T-helper 22 cell (primary cell): ENCODE measurements at places on chromosomes 3 and 15.

GRCh38 chr3:63585927-63586326, 66.5 kb upstream of the SNTN start:
- no peak for DNase-seq

DNA sequence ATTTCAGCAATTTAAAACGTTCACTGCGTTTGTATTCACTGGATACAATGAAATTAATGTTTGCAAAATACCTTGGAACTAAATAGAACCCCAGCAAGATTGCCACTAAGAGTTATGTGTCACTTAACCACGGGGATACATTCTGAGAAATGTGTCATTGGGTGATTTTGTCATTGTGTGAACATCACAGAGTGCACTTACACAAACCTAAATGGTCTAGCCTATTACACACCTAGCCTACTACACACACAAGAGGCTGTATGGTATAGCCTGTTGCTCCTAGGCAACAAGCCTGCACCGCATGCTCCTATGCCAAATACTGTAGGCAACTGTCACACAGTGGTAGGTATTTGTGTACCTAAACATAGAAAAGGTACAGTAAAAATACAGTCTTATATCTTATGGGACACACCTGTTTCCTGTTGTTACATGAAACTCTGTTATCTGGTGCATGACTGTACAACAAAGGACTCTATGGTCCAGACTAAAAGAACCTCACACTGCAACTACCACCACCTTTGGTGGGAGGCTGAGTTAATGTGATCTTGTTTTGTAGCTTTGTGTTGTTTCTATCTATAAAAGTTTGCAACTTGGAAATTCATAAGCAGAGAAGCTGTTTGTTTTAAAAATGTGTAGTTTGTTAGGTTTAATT, 92.2 kb upstream of the NTRK3 start:
- DNase-seq: no peak

DNA sequence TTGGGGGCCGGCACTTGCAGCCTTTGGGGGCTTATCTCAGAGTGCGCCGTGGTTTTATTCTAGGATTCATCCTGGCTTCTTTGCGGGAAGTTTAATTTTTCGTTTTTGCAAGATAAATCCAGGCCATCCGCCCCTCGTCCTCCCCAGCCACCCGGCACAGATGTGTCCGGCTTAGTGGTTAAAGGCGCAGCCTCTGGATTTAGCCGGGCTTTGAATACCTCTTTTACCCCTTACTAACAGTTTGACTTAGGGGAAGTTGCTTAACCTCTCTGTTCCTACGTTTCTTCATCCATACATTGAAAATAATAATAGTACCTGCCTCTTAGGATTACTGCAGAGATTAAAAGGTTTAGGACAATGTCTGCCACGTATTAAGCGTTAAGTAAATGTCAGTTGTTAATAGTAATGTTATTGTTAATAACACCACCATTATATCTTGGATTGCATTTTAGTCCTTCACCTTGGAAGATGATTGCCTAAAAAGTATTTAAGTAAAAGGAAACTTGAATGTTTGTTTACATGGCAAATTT, 714 bp downstream of the ECT2 start:
- no peak for DNase-seq

DNA sequence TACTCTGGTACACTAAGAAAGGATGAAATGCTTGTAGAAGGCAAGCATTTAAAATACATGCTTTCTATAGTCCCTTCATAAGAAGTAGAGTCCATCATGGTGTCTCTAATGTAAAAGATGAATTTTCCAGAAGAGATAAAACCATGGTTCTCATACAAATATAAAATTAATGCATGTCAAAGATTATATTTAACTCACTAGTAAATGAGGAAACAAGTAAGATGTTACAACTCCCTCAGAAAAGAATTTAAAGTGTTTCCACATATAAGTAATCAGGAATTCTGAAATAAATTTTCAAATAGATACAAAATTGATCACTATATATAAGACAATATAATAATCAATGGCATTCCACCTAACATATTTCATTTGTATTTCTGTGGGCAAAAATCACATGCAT, 570.3 kb upstream of the CCDC54 start:
- no peak for DNase-seq

- no peak for DNase-seq
Observed at GRCh38 chr3:106299300-106300098, 430.7 kb upstream of the CBLB start.

DNA sequence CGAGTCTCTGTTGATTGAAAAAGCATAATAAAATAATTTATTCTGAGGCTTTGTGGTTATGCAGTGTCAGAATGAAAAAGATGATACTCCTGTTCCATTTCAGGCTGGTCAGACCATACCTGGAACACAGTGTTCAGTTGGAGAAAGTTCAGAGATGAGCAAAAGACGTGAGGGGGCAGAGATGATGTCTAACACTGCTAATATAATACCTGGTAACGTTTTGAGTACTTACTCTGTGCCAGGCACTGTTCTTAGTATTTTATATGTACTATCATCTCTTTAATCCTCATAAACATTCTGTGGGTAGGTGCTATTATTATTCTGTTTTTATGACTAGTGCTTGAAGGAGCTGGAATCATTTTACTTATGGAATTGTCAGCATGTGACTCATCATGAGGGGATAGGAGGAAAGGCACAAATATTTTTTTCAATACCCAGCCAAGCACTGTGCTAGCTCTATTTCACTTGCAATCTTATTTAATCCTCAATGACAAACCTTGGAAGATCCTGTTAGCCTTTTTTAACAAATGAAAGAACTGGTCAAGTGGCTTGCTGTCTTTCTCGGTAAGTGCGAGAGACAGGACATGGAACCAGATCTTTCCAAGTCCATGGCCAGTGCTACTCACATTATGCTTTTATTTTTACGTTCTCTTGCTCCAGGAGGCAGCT, 31.8 kb downstream of the IQGAP1 start:
- no peak for DNase-seq

DNA sequence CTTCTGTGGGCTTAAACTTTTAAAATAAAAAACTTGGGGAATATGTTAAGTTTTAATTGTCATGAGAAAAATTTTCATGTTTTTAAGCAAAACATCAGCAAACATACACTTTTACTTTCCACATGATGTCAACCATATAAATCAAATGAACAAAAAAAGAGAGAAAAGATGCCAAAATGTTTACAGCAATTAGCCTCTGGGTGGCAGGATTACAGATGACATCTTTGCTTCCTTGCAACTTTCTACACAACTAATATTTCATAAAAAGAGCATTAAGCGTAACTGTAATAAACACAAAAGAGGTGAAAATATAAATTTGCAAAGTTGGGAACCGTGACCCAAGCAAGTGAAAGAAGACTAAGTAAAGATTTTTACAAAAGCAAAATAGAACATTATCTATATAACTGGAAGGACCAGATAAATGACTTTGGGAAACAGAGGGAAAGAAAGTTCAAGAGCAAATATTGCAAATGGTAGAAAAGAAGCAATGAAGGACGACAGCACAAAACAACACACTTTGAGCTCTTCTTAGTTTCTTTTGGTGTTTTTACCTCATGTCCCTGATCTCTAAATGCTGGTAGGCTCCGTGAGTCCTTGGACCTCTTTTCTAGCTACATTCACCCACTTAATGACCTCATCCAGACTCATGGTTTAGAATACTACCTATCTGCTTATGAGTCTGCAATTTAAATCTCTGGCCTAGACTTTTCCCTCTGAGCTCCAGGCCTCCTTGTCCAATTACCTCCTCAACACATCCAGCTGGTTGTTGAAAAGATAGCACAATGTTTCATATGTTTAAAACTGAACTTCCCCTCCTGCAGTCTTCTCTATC, 9.4 kb downstream of the TP53BP1 start:
- no peak for DNase-seq

GRCh38 chr3:154428286-154429206, 1.4 kb downstream of the GPR149 start:
- DNase-seq: no peak

DNA sequence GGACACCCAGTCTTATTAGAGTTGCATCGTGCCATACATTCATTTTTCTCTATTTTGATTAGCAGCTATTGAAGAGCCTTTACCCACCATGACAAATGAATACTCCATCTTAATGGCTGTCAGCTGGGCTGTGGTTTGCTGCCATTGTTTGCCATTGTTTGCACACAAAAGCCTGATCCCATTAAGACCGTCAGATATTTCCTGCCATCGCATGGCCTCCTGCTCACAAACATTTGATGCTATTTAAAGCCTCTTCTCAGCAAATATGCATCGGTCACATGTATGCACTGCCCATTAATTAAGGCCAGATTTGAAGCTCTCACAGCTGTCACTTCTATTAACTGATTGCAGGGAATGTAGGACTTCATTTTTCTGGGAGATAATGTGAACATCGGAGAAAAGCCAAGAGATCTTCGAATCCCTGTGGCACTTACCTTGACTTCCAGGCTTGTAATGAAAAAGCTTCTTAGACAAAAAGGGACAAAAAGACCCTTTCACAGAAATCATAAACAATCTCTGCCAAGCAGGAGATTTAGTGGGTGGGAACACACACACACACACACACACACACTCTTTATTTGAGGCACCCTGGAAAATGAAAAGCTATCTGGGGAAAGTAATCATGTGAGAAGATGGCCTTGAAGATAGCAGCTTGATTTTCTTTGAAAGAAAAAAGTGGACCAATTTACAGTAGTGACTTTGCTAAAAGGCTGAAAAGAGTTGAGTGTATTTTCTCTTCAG, 175.4 kb upstream of the NR2E3 start:
- DNase-seq: no peak

- no peak for DNase-seq
Observed at GRCh38 chr15:53976844-53977392, 1.3 kb upstream of the UNC13C start.

DNA sequence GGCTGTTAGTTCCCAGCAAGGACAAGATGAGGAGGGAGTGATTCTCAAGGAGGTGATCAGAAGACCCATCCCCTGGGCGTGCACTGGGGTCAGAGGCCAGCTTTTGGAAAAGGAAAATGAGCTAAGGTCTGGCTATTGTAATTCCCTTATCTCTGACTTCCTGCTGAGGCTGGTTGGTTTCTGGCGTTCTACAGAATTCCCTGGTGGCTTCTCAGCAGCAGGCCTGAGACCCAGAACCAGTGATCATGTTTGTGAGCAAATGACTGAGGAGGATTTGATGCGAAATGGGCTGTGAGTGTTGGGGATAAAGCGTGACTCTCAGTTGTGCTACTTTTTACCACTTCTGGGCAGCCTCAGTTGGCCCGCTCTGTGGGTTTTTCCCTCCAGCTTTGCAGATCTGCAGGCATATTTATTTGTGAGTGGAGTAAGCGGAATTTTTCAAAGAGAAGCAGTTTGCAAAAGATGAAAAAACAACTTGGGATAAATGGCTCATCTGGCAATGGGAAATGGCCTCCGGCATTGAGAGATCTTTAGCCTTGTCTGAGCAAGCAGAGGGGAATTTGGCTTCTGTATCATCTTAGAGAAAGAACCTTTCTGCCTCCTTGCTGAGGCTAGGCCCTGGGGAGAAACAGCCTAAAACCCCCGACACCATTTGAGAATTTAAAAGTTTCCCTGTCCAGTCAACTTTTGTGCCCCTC, 102.7 kb downstream of the SLCO3A1 start:
- no peak for DNase-seq

DNA sequence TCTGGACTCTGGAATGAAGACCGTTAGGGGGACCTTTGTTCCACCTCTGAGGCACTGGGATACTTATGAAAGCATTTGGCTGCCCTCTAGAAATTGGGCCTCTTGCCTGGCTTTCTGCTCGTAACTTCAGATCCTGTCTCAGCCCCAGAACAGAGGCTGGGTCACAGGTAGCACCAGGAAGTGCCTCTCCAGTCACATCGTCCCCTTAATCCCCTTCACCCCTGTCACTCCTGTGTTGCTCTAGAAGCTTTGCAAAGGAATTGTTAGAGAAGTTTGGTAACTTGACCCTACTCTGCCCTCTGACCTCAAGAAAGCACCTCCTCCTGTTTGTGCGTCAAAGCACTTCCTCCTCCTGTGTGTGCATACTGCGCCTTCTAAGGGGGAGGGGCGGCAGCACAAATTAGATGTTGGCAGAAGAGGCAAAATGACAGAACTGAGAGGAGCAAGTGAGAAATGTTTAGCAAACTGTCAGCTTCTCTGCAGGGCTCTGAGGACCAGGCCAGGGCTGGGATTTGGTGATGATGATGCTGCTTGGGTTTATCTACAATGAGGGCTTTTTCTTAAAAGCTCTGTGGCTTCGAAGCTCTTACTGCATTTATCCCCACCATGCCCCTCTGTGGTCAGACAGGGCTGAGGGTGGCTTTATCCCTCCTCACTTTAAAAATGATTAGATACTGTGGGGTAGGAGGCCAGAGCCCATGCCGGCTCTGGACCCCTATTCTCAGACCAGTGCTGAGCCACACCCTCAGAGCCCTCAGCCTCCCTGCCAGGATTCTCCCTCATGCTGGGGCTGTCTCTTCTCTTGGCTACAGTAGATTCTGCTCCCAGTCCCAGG, 76.2 kb downstream of the LARS2 start:
- DNase-seq: no peak

GRCh38 chr15:68630836-68631235, 52.0 kb downstream of the CORO2B start:
- no peak for DNase-seq

DNA sequence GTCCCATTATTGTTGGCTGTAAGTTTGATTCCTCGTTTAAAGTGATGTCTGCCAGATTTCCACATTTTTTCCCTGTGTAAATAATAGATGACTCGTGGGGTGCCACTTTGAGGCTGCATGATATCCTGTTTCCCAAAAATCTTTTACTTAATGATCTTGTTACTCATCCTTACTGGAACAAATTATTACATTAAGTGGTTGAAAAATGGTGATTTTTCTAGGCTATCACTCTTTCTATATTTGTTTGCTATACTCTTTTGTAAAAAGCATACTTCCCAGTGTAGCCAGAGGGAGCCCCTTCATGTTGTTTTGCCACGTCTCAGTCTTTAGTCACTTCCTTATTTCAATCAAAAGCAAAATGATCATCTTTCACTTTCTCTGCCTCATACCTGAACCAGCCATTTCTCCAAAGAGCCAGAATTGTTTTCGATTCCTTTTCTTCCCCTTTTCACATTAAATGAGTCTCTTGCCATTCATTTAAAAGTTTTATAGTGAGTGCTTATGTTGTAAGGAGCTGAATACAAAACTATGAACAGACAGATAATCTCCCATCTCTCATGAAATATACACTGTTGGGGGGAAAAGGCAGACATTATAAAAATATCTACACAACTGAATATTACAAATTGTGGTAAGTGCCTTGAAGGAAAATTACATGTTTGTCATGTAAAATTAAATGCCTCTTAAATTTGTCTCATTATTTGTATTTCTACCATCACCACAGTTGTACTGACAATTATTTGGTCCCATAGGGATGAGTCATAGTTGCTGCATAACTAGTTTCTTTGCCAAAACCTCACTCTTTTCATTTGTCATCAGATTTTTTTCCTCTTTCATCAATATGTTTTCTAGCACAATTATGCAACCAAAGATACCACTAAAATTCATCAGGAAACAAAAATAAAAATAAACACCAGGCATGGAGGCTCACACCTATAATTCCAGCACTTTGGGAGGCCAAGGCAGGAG, 41.5 kb downstream of the ADGRG7 start:
- DNase-seq: no peak

GRCh38 chr3:139930211-139930610, 4.8 kb upstream of the CLSTN2 start:
- DNase-seq: no peak

GRCh38 chr3:129722527-129722926, 116.1 kb upstream of the PLXND1 start:
- DNase-seq: no peak
